ENCODE measurements at places on chromosomes 3 and 15.

- DNase-seq: no peak
Observed at GRCh38 chr15:69039516-69040225, 25.2 kb downstream of the NOX5 start.

GRCh38 chr3:47009225-47010110, 30.0 kb downstream of the NBEAL2 start:
- DNase-seq: peak; percentile 68

GRCh38 chr3:192130534-192131132, 596.7 kb downstream of the FGF12 start:
- peak; percentile 3 for DNase-seq

DNA sequence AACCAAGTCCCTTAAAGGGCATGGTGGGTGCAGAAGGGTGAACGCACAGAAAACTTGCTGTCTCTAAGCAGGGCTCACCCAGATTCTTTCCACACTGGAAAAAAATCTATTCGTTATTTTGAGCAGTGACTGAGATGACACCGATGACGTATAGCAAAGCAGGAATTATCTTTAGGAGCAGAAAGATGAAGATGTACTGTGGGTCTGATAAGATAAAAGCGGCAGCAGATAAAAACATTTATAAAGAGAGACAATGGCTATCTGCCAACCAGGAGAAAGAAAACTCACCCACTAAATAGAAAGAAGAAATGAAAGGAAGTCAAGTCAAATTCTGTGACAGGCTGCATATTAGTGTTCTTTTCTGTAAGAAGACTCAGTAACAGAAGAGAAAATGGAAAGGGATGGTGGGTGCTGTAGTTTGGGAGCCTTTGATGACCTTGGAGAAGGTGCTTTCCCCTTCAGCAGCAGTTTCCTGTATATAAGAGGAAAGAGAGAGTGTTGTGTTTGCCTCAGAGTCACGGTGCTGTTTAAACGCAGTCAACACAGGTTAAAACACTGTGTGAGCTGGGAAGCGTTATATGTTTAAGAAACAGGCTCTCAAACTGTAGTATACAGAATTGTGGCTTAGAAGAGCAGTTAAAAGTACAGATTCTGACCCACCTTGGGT, 111.6 kb downstream of the AQP9 start:
- DNase-seq: no peak

DNA sequence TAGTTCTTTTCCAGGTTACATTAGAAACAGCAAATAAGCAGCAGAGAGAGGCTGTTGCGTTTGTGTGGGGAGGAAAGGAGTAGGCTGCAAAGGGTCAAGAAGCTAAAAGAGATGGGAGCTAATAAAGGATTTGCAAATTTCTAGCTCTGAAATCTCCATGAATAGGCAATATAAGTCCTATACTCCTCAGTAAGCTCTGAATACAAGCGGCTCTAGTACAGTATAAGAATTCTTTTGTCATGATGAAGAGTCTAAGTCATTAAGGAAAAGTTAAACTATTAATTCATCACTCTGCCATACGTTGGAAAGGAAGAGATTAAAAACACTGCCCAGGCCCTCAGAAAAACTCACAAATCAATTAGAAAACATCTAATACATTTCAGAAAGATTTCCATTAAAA, 59.3 kb downstream of the CEP152 start:
- no peak for DNase-seq

DNA sequence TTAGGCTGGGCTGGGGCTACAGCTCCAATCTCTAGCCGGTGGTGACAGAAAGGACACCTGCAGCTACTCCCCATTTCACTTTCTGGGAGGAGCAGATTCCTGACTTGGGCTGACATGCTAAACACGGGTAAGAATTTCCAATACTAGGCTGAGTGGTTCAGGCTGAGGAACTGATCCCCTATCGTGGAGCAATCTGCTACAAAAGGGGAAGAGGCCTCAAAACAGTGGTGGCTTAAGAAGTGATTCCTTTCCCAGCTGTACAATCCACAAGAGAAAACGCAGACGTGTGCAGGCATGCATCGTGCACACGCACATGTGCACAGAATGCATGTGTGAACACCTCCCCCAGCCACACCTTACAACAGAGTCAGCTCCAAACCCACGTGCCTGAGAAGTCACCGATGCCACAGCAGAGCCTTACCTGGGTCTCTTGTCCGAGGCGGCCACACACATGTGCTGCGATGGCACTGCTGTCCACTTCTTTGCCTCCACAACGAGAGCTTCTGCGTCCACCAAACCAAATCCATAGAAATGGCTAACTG, 86.7 kb upstream of the SNRPA1 start:
- DNase-seq: no peak

DNA sequence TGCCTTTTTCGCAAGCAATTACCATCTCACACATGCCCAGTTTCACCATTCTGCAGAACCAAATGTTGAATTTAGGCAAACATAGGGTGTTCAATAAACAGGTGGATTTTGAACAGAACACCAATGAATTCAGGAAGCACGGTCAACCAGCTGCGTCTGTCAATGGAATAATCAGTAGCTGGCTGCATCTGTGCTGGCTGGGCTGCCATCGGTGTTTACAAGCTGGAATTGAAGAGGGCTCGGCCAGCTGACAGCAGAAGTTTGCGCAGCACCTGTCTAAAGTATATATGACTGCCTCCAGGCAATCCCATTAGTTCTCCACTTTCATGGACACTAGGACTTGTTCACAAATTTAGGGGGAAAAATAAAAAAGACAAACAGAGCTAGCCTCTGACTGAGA, 996.4 kb upstream of the CFAP20DC start:
- DNase-seq: no peak

GRCh38 chr3:194879991-194880939, 194.6 kb downstream of the FAM43A start:
- no peak for DNase-seq

DNA sequence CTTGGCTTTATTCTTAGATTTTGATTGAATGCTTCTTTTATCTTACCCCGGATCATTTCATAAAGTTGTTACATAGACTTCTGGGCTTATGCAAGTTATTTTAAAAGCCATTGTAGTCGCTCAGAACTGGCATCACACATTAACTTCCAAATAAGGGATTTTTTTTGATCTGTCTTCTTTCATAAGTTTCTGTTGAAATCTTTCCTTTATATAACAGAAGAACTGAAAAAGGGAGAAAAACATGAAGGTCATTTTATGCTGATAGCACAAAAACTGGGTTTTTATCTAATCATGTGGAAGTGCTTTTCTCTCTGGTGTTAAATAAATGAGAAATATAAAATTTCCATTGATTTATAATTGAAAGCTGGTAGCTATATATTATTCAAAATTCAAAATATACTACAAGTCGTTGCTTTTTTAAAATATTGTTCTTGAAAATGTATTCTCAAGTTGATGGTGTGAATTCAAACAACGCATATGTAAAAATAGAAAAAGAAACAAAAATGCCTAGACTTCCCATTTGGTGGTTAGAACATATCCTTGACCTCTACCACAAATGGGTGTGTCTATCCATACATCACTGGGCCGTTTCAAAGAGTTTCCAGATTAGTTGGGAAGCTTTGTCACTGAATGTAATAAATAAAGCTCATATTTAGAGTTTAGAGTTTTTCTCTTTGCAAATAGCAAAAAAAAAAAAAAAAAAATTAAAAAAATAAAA, 258.3 kb upstream of the ZPLD1 start:
- DNase-seq: no peak

DNA sequence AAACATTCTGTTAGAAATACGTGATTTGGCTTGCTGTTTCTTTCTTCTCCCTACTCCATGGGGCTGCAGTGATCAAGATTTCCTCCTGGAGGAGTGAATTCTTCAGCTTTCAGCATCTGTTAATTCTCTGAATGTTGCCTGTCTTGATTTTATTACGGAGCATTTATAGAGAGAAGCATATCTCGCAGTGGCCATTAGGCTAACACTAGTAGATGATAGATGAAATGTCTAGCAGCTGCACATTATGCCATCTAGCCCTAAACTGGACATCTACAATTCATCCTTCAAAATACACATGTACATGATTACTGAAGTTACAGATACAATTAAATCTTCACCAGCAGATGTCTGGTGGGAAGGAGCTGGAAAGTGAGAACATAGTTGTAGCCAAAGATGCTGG, 769.8 kb upstream of the NECTIN3 start:
- DNase-seq: no peak

- no peak for DNase-seq
Observed at GRCh38 chr3:159886050-159886449, 102.6 kb upstream of the IL12A start.

DNA sequence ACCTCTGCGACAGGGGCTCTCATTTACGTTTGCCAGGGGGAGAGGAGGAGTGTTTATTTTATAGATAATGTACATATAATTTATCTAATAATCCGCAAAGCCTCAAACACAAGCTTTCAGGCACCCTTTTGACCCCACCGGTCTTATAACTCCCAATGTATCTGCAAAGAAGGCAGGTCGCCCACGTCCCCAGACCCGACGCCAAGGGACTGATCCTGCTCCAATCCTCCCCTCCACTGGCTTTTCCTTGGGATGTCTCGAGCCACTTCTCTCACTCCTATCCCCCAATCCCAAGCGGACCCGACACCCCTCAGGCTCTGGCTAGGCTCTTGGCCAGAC, 452 bp downstream of the DCP1A start:
- DNase-seq: no peak

- DNase-seq: no peak
Observed at GRCh38 chr15:68330416-68330815, 52.9 kb downstream of the FEM1B start.

DNA sequence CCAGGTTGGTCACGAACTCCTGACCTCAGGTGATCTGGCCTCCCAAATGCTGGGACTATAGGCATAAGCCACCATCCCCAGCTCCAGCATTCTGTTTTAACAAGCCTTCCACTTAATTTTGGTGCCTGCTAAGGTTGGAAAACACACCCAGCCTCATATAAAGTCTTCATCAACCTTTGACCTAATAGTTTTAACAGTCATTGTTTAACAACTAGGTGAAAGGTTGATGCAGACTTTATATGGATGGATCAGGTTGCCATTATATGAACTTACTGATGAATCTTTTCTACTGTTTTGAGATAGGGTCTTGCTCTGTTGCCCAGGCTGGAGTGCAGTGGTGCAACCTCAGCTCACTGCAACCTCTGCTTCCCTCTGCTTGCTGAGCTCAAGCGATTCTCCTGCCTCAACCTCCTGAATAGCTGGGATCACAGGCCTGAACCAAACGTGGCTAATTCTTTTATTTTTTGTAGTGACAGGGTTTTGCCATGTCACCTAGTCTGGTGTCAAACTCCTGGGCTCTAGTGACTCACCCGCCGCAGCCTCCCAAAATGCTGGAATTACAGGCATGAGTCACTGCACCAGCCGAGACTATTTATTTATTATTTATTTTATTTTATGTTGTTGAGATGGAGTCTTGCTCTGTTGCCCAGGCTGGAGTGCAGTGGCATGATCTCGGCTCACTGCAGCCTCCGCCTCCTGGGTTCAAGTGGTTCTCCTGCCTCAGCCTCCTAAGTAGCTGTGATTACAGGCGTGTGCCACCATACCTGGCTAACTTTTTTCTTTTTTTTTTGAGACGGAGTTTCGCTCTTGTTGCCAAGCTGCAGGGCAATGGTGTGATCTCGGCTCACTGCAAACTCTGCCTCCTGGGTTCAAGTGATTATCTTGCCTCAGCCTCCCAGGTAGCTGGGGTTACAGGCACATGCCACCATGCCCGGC, 3.1 kb upstream of the RPAP1 start:
- no peak for DNase-seq

DNA sequence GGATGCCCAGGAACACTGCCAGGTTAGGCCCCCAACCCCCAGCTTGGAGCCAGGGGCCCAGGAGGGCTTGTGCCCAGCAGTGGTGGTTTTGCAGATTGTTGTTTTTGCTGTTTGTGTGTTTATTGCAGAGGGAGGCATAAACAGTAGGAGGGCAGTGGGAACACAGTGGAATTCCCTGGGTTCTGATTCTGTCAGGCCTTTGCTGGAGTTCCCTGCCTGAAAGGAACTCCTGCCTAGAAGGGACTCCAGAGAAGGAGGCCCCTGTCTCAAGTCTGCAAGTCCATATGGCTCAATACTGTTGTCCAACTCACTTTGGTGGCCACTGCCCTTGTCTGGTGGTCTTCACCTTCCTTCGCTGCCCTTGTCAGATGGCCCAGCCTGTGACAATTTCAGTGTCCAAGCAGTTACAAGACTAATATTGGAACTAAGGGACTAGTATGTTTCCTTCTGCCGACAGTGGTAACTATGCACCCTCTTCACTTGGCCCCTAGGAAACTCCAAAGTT, 47.4 kb upstream of the RAB6B start:
- no peak for DNase-seq

GRCh38 chr3:58122936-58123700, 87.7 kb downstream of the DNASE1L3 start:
- no peak for DNase-seq

GRCh38 chr3:14357463-14357862, 44.9 kb upstream of the SLC6A6 start:
- DNase-seq: no peak

DNA sequence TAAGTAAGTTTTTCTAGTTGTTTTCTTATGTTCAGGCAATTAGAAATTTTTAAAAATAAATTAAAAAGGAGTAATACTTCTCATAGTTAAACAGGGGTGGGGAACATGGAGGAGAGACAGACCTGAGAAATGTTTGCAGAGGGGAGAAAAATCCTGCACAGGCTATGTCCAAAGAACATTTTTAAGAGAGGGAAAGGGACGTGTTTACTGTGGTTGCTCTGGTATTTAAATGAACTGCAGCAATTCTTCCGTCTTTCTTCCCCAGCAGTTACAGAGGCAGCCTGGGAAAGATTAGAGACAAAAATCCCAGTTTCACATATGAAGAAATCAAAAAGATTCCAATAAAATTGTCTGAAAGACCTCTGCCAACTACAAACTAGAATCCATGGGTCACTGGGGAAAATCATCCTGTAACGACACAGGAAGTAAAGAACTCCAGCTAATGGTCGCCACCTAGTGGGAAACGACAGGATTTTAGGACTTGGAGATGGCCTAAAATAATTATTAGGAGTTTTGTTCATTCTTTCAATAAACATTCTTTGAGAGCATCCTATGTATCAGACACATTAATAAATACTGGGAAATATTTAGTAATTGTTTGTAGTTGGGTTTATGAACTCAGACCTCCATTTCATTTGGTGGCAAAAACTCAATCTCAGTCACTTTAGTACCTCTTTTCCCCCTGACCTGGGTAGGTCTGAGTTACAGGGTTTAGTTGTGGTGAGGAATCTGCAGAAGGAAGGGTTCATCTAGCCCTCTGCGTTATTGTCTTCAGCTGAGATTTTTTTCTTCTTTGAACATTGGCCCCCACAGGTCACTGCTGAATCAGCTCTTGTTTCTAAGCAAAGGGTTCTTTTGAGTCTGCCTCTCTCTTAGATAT, 69.9 kb upstream of the GOLIM4 start:
- no peak for DNase-seq

Data from activated naive CD4-positive, alpha-beta T cell treated with anti-CD3 and anti-CD28 coated beads, Interleukin-2, amount 50 U/mL, for 72 hours (primary cell).